ENCODE measurements at places on chromosomes 1 and 21.

GRCh38 chr1:26181586-26182382 is 4.5 kb downstream of the CNKSR1 start:
- no peak for DNase-seq

GRCh38 chr1:169511316-169512005 is 25.7 kb upstream of the SLC19A2 start:
- DNase-seq = no peak

GRCh38 chr1:118918230-118918939 is 69.8 kb downstream of the TBX15 start:
- DNase-seq = no peak

DNA sequence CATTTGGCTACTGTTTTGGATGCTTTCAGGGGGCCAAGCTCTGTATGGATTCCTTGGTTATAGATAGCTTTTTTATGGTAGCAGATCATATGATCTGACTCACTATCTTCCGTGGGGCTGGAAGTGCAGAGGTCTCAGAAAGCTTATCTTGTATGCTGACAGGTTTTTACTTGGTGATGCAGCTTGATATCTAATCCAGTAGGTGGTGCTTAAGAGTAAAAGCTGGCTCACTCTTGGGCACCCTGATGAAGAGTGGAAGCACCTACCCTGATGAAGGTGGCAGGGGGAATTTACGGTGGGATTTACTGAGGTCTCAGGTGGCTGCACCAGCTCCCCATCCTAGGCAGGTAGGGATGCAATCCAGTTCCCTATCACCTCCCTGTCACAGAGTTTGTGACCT is 151.2 kb downstream of the PTBP2 start:
- peak; percentile 23 for DNase-seq

GRCh38 chr1:53551428-53551995 is 92.3 kb downstream of the DMRTB1 start:
- no peak for DNase-seq

- no peak for DNase-seq
Measured at GRCh38 chr1:116537040-116537831, 33.6 kb downstream of the CD58 start.

DNA sequence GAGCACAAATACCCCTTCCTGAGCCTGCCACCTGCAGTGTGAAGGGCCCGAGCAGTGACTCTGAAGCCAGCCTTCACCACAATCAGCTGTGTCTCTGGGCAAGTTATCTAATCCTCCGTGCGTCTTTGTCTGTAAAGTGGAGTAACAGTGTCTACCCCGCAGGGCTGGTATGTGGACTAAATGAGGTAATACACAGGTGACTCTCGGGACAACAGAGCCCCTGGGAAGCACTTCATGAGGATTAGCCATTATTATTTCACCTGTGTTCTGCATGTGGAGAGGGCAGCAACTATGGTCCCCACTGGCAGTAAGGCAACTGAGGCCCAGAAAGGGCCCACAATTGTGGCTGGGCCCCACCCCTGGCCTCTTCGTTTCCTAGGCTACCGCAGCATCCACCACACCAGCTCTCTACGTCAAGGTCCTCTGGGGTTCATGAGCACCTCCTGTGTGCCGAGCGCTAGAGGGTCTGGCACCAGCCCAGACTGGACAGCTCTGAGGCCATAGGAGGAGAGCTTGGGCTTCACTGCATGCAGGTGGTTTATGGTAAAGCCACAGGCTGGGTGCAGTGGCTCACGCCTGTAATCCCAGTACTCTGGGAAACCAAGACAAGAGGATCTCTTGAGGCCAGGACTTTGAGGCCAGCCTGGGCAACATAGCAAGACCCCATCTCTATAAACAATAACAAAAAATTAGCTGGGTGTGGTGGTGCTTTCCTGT is 41.3 kb upstream of the LRP8 start:
- no peak for DNase-seq

DNA sequence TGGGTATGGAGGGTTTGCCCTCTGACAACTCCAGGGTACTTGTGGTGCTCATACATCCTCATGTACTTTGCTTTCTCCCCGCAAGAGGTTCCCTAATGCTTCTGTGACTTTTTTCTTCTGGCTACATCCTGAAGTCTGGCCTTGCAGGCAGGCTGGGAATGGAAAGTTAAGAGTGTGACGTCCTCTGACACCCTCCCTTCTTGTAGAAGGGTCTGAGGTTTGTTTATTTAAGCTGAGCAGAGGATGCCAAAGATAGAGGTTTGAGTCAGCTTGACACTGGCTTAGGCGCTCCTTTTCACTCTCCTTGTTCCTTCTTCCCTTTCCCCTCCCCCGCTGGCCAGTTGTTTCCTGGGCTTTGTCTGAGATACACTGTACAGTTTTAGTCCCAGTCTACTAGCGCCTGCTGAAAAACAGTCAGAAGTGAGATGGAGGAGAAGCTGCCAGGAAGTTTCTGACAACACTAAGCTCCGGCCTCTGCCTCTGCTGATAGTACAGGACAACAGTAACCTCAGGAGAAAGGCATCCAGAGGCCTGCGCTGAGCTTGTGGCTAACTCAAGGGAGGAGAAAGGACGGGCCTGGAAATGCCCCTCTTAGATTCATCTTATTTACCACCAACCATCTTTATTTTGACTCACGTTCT is at the start of gene MACF1:
Gene MACF1 (plus strand): TSS at position 255 of the 641 bp plus-strand sequence. CDS start 328 bp downstream, at position 583.
- peak; percentile 39 for DNase-seq

- DNase-seq = peak; percentile 40
Measured at GRCh38 chr1:231828182-231828920, 201.8 kb downstream of the DISC1 start.

DNA sequence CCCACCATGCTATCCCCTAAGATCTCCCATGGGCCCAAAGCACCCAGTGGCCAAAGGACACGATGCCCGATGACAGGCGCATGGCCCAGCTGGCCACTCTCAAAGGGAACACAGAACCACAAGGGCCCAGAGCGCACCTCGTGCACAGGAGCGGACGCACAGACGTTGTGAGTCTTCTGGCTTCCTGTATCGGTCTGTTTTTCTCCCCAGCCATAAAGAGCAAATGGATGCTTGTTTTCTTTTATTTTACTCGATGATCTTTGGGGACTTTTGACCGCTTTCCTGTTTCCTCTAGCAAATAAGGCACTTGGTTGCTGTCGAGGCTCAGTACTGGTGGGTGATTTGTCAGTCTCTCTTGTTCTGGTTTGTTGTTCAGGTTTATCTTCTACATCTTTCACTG is 16.2 kb downstream of the CCSAP start:
- no peak for DNase-seq

DNA sequence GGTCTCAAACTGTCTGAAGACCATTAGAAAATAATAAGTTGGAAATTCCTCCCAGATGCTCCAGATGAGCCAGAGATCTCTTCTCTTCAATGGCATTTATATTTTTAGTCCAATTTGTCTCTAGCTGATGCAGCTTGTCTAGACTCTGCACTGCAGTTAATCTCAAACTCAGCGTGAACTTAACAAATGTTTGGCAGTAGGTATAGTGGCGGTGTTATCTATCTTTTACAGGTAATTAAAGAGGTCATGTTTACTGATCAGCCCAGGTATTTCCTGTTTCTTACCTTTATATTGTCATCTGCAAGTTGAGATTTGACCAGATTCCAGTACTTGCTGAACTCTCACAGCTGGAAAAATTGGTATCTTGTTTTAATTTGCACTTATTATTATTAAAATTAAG is 1024.5 kb upstream of the ADGRL2 start:
- no peak for DNase-seq

DNA sequence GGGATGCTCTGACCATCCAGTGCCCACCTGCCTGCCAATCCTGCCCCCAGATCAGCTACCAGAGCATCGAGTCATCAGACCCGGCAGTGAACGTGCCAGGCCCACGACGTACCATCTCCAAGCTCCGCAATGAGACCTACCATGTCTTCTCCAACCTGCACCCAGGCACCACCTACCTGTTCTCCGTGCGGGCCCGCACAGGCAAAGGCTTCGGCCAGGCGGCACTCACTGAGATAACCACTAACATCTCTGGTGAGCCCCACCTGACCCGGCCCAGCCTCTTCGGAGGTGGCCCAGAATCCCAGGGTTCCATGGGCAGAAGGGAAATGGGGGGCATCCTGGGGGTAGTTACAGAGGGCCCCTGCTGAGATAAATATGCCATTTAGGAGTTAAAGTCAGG is 43.1 kb downstream of the PTPRU start:
- no peak for DNase-seq
